ENCODE measurements at places on chromosomes 12 and 14.

DNA sequence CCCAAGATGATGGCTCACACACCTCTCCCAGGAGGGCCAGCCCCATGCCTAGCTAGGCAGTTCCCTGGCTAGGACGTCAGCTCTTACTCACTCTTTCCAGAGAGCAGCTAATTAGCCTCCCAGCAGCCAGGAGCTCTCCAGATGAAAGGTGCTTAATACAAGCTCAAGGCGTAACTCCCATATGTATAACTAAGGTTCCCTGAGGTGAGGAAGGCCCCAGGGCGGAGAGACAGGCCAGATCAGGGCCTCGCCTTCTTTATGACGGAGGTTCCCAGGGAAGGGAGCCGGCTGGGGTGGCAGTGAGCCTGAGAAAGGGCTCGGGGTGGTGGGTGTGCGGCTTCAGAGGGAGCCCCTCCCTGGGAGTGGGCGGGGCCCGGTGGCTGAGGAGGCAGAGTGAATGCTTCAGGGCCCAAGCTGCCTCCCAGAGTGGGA lies 26.4 kb upstream of the ZFP36L1 start:
- no peak for DNase-seq

- peak; percentile 50 for DNase-seq
Observed at GRCh38 chr12:52024845-52025230, 18.1 kb downstream of the TAMALIN start.

DNA sequence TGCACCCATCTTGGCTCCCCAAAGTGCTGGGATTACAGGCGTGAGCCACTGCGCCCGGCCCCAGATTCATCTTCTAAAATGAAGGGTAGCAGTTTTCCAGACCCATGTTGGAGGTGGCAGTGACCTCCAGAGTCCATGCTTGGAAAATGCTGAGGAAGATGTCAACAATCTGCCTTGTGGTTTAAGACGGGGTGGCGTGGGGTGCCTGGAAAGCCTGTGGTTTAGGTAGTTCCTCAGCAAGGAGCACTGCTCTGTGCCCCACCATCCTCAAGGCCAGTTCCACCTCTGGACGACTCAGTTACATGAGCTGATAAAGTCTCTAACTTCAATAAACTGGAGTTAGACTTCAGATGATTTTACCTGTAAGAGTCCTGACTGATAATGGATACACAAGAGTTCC lies 48.6 kb downstream of the DRAM1 start:
- DNase-seq: no peak

DNA sequence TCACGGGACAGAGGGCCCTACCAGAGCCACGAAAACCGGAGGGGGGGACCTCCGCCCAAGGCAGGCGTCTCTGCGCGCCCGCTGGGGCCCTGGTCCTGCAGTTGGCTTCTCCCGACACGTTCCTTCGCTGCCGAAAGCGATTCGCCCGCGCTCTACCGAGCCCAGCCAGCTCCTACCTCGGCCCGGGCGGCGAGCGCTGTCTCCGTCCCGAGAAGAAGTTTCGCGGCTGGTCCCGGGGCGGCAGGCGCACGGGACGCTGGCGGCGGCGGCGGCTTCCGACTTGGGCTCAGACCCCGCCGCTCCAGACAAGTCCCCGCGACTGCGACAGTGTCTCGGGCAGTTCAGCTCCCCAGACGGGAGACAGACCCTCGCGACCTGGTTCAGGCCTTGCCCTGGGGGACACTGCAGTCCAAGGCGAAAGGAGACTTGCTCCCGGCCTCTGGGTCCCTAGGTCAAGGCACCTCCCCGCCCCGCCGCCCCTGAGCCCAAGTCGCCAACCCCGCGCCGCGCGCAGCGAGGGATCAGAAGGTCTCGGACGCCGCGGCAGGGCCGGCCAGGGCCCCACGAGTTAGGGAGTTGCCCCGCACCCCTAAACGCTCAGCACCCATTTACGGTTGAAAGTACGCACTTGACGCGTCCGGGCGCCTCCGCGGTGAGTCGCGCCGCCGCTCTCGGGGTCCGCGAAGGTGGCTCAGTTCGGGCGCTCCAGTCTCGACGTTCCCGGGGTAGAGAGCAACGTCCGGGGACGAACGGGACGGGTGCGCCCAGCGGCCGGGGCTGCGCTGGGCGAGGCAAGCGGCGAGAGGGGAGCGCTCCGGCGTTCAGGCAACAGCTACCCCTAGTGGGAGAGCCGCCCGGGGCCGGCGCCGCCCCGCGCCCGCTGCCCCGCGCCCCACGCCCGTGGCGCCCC lies 1.4 kb upstream of the DIO3 start:
- no peak for DNase-seq

GRCh38 chr14:24436355-24437019 lies 6.1 kb downstream of the SDR39U1 start:
- peak; percentile 61 for DNase-seq

DNA sequence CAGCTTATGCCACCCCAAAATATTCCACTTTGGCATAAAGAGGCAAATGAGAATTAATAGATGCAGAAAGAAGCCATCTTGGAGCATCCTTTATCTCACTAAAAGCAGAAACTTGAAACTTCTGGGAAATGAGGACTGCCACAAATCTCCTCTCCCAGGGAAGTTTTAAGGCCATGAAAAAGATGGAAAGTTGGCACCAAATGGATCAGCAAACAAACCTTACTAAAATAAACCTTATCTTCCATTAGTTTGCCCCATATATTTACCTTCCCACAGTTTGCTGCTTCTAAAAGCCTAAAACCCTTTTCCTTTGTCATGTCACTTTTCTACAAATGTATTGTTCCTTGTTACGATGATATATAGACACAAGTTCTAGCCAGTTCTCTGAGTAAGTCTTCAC lies 340.0 kb upstream of the USP15 start:
- DNase-seq: no peak

DNA sequence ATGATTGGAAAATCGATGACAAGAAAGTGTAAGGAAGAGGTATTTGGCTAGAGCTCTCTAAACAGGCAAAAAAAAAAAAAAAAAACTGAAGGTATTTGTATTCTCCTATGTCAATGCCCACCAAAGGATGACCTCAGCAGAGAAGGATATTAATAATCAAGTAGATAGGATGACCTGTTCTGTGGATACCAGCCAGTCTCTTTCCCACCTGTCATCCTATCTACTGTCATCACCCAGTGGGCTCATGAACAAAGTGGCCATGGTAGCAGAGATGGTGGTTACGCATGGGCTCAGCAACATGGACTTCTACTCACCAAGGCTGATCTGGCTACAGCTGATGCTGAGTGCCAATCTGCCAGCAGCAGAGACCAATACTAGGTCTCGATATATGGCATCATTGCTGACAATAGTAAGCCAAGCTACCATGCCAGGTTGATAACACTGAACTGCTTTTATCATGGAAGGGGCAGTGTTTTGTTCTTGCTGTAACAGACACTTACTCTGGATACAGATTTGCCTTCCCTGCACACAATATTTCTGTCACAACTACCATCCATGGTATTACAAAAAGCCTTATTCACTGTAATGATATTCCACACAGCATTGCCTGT lies 43.5 kb downstream of the RPS6KA5 start:
- no peak for DNase-seq

DNA sequence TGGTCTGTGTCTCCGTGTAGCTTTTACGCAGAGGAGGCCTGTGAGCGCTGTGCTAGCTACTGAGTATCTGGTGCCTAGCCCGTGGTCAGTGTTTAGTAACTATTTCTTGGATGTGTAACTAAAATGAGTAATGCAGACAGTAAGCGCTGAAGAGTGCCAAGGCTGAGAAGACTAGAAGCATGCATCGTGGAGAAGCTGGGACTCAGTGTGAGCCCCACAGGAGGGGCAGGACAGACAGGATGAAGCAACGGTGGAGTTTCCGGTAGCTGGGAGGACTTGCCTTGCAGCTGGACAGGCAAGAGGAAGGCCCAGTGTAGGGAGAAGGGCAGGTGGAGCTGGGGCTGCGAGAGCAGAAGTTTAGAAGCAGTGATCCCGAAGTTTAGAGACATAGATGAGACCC lies 233.4 kb upstream of the FKBP4 start:
- DNase-seq: no peak

DNA sequence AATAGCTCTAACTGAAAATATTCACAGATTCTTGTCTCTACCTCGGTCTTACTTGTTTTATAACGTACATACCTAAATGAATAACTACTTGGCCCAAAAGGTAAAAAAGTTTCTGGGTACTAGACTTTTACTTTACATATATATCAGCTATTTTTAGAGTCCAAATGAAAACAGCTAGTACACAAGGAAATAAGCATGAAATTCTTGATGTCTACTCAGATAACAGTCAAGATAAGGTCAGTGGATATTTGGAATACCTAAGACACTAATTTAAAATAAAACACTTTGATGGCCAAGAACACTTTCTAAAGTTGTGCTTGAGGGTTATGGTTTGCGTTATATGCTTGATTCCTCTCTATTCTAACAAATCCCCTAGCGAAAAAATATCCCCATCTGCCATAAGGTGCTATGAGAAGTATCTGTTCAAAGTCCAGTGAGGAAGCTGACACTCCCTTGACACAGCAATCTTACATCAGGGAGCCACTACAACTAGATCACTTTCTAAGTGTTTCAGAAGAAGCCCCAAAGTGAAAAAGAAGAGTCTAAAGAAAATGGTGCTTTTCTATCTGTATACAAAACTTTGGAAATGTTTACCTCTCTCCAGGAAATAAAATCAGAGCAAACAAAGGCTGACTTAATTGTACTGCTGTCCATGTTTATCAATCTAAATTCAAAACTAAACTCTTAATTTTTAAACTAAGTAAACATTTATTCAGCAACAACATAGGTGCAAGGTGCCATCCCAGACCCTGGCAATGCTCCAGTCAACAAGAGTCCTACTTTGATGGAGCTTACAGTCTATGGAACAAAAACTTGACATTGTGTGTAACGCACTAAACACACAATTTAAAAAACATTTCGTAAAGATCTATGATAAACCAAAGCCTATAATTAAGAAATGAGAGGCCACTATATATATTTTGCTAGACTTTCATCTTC lies 11.7 kb downstream of the PTPN21 start:
- DNase-seq: no peak

DNA sequence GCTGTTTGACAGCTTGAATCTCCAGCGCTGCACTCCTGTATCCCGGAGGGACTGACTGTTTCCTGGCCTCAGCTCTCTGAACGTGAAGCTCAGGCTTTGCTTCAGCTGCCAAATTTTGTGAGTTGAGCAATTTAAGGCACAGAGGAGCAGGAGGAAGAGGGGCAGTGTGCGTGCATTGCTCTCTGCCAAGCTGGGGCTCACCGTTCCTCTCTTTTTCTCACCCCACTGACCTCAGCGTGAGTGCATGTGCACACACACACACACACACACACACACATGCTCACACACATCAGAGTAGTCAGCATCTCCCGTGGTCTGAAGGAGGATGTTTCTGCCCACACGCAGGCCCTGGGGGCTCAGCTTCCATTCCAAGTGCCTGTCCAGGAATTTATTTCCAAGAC lies 27.8 kb upstream of the BDKRB2 start:
- DNase-seq: no peak

- DNase-seq: no peak
Observed at GRCh38 chr14:55482936-55483605, 42.7 kb upstream of the TBPL2 start.

- no peak for DNase-seq
Observed at GRCh38 chr12:76755829-76756379, 8.0 kb upstream of the ZDHHC17 start.

GRCh38 chr12:95102916-95103671 lies 29.7 kb upstream of the NR2C1 start:
- no peak for DNase-seq

GRCh38 chr14:25484235-25484634 lies 434.3 kb upstream of the STXBP6 start:
- no peak for DNase-seq

GRCh38 chr12:132271755-132272092 lies 57.7 kb downstream of the GALNT9 start:
- no peak for DNase-seq

- no peak for DNase-seq
Observed at GRCh38 chr12:66859751-66860440, 181.0 kb upstream of the GRIP1 start.

DNA sequence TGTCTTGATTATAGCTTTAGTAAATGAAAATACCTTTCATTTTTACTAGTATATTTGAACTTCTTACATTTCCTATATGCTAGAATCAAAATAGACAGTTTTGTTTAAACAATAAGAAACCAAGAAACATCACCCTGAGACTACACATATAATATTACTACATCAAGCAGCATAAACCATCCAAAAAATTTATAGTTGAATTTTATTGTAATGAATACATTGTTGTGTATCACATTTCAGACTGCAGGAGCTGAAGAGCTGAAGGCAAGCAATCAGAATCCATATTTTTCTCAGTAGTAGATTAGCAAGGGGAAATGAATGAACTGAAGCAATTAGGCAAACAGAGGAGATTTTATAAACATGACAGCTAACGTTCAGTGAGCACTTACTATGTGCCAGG lies 379.2 kb downstream of the BTG1 start:
- no peak for DNase-seq

DNA sequence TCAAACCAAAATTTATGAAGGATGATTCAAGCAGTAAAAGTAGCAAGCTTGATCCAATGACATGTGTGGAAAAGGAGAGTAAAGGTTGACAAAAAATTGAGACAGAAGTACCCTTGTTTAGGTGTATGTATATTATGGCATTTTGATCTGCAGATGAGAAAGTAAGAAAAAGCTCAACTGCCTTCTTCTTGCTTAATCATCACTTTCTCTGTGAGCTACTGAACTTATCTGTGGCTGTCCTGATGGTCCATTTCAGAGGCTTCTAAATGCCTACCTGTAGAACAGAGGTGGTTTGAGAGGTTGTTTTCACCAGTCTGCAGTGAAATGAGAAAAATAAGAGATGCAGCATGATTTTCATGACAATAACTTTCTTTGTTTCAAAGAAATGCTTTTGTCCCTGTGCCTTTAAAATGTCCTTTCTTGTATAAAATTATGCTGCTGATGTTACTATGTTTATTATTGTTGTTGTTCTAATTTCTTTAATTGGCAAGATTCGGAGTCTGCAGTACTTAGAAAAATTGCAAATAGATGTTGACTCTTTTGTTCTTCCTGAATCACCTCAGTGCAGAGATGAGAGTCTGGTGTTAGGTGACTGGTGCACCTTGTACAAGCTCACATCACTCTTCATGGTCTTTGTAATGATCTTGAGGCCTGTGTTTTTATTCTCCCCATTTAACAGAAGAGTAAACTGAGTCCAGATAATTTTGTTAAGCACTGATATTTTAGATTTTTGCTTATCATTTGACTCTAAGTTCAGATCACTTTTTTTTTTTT lies 821.9 kb downstream of the VRK1 start:
- no peak for DNase-seq

- peak; percentile 53 for DNase-seq
Observed at GRCh38 chr12:39966721-39967120, 139.2 kb downstream of the SLC2A13 start.

- DNase-seq: no peak
Observed at GRCh38 chr12:58969237-58969636, 48.9 kb upstream of the LRIG3 start.

DNA sequence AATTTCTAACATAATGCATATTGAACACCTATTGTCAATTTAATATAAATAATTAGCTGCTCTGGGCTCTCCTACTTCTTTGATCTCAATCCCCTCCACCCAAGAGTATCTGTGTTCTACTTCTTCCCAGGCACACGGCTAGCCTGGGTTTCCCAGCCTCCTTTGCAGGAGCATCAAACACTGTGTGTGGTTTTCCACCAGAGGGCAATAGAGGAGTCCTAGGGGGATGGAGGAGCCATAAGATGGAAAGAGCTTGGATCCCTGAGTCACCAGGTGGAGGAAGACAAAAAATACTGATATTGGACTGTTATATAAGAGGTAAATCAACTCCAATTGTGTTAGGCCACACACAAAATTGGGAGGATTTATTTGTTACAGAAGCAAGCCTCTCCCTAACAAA lies 333.7 kb downstream of the GLT1D1 start:
- DNase-seq: peak; percentile 37

- DNase-seq: peak; percentile 62
Observed at GRCh38 chr12:99111600-99111999, 466.5 kb downstream of the APAF1 start.

GRCh38 chr12:39483597-39483996 lies 40.7 kb upstream of the KIF21A start:
- no peak for DNase-seq

Measured in SK-N-DZ (cell line).